AG08395 (cell line): ENCODE measurements at places on chromosomes 1 and 21.

DNA sequence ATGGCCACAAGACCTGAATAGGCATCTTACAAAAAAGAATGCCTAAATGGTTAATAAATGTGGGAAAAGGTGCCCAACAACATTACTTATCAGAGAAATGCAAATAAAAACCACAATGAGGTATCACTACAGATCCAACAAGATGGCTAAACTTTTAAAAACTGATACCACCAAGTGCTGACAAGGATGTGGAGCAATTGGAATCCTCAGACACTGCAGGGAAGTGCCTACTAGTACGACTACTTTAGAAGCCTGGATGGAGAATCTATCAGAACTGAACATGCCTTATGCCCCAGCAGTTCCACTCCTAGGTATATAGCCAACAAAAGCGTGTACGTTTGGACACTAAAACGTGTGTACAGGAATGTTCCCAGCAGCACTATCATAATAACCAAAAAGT lies 19.9 kb downstream of the TNFRSF8 start:
- no peak for DNase-seq

DNA sequence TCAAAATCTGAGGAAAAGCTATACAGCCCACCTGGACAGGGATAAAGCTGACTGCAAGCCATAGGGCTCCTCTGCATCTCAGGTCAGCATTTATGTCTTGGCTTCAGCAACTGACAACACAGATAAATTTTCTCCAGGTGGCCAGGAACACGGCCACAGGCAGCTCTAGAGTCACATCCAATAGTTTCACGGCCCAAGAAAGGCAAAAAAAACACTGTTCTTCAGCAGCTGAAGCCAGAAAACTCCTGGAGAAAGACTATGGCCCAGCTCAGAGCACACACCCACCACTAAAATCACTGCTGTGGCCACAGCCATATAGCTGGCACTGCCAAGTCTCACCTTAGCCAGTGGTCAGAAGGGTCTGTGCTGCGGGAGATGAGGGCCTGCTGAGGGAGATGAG lies 77.8 kb downstream of the HSF2BP start:
- no peak for DNase-seq

- DNase-seq = no peak
These were observed 65.3 kb downstream of the VAV3 start for GRCh38 chr1:107899655-107900054.

- no peak for DNase-seq
These were observed 31.0 kb upstream of the CLDN14 start for GRCh38 chr21:36510911-36511310.
